ENCODE measurements at places on chromosomes 7 and 10.

GRCh38 chr7:130286881-130287280 is 6.1 kb upstream of the CPA4 start:
- no peak for DNase-seq

GRCh38 chr10:34505338-34505737 is 309.8 kb downstream of the PARD3 start:
- no peak for DNase-seq

DNA sequence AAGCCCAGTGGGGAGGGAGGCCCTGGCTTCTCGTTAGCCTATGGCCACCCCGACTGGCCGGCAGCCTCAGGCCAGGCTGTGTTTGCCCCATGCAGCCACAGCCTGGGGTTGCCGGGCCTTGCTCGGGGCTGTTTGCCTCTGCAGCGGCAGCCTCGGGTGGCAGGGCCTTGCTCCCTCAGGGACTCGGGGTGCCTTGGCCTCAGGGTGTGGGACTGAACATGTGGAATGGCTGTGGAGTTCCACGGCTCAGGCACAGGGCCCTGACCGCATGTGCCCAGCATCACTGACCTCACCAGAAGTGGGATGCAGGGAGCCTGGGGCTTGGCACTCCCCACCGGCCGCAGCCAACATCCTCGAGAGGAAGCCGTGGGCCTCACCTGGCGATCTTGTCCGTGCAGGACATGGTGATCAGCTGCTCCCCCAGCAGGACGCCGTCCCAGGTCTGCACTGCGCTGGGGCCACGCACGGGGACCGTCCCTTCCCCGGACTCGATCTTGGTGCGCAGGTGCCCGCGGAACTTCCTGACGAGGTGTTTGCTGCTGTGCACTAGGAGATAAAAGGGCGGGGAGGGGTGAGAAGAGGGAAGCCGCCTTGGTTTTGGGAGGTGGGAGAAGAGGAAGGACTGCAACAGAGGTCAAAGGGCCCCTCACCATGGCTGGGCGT is 160.5 kb downstream of the WDR37 start:
- DNase-seq, result no peak

DNA sequence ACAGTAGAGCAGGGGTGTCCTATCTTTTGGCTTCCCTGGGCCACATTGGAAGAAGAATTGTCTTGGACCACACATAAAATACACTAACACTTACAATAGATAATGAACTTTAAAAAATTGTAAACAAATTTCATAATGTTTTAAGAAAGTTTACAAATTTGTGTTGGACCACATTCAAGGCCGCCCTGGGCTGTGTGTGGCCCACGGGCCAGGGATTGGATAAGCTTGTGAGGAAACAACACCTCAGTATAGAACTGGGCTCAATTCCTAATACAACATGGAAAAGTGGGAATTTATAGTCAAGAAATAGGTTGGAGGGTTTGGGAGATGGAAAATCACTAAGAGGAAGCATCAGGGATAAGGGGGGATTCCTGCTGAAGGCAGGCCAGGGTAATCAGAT is 17.7 kb downstream of the ZNF277 start:
- DNase-seq, result no peak

DNA sequence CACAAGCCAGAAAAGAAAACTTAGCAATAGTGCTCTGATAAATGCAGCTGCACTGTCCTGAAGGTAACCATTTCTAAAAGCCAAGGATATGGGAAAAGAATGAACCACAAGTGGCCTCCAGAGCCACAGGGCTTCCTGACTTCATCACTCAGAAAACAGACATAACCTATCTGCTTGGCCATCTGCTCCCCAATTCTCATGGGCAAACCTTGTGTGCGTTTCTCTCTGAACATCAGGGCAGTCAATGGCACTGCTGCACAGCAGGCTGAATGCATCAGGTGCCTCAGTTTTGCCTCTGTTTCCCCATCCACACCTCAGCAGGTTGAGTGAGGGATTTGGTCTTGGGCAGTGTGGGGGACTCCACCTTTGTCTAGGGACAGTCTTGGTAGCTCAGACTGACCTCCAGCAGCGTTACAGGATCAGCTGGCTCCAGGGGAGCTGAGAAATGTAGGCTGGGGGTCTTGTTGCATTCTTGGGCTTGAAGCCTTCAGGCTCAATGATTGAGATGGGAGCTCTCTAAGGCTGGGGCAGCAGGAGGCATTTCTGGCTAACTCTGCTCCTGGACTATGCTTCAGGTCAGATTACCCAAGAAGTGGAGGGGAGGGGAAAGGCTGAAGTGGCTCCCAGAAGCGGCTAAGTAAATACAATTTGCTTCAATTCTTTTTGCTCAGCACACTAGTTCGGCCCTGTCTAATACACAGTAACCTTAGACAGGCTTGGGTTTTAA is 23.6 kb upstream of the PDLIM1 start:
- DNase-seq, result no peak

Data from activated CD4-positive, CD25-positive, alpha-beta regulatory T cell (primary cell).